ENCODE measurements at places on chromosomes 7 and 10.

GRCh38 chr7:130488392-130489139 lies 3.3 kb upstream of the MEST start:
- DNase-seq = no peak

DNA sequence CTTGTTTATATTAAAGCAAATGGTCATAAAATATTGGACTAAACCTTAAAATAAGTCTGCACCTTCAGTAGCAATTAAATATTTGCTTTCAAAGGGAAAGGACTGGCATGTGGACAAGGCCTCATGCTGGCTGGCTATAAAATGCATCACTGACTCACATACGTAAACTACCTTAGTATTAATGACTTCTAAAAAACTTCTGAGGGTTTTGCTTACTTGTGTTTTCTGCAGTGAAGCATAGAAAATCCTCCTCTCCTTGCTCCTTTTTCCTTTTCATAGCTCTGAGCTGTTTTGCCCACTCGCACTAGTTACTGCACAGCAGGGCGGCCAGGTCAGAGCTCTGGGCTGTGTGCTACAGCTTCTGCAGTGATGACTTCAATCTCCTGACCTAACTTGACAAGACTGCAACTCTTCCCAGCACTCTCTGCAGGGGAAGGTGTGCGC lies 82.3 kb downstream of the CUL2 start:
- DNase-seq = no peak

DNA sequence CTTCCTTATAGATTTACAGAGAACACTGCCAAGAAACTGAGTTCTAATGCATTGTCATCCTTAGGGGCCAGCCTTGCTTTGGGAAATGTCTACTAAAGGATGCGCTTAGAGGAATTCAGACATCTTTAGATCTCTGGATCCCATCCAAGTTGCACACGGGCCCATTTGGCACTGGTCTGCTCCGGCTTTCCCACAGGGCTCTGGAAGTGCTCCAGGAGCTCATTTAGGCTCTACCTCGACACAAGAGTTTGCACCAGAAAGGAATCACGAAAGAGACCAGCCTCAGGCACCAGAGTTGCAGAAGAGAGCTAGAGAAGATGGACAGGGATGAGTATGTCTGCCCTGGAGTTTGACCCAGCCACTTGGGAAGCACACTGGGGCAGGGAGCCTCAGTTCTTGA lies 150.1 kb upstream of the TMEM72 start:
- no peak for DNase-seq

DNA sequence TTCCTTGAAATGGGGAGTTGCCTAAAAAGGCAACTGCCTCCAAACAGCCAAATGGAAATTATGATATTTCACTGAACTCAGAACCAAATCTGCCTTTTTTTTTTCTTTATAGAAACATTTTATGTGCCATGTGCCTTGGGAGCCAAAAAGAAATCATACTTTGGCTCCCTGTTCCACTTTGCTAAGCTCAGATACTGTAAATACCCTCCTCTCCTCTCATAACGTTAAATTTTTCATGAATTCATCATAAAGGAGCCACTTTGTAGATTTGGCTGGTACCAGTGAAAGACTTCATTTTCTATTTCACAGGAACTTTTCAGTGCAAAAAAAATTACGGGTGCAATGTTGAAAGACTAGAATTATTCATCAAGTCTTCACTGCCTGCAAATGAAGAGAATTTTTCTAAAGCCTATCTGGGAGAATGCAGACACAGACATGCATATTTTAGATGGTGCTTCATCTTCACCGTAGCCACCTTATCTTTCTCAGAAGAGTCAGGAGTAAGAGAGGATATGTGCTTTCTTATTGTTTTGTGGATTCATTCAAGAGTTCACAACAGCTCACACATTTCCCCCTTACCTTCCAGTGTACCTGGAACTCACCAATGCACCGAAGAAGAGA lies 742.3 kb upstream of the GALNT17 start:
- DNase-seq = no peak

DNA sequence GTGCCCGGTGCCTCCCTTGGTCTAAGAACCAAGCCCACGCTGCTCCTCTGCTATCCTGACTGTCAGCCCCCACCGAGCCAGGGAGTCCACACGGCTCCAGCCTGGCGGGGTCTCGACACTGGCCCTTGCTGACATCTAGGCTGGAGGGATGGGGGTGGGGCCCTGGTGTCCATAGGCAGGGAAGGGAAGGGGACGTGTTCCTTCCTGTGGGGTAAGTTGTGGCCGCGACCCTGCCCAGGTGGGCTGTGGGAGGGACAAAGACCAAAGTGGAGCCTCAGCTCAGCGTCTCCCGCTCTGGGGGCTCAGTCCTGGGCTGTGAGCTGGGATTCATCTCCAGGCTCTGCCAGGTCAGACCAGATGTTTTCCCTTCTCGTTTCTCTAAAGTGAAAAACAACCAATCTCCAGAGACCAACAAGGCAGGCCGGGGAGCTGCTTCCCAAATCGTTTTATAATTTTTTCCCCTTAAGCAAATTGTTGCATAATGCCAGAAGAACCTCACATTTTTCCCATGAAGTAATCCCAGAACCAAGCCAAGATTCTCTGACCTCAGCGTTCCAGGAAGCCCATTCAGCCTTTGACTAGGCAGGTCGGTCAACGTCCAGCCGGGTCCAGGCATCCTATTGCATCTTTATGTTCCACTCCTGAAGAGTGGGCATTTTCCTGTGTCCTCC lies 101.2 kb downstream of the RGS10 start:
- no peak for DNase-seq

Data from activated naive CD4-positive, alpha-beta T cell (primary cell).